ENCODE measurements at places on chromosomes 7 and 10. TPM values are rescaled to one million over a fixed set of nuclear protein-coding genes. Genes with fewer than 3 reads are reported as not detected.

The NPY4R gene
- not detected for total RNA-seq

The BCCIP gene
- 28.4 TPM for total RNA-seq

The ELN gene
- total RNA-seq = 6.2 TPM

GRCh38 chr7:94350734-94351133 is 44.0 kb upstream of the COL1A2 start:
- DNase-seq = no peak

The EPO gene
- not detected for total RNA-seq

DNA sequence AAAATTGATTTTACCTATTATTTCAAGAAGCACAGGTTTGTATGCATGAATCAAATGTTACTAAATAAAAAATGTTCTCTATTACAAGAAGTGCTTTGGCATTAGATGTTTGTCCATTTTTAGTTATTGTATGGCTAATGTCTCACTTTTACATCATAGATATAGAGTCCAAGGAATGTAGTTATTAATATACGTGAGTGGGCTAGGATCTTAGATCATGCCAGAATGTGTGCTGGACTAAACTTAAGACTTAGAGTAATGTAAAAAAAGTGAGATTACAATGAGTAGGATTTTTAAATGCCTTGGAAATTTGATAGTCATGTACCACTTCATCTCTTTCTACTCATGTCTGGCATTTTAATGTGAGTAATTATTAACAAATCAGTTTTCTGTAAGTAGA is 196.6 kb downstream of the ARL4A start:
- no peak for DNase-seq

GRCh38 chr10:73797324-73798025 is 12.1 kb downstream of the ZSWIM8 start:
- no peak for DNase-seq

The BTAF1 gene
- total RNA-seq = 23.7 TPM

DNA sequence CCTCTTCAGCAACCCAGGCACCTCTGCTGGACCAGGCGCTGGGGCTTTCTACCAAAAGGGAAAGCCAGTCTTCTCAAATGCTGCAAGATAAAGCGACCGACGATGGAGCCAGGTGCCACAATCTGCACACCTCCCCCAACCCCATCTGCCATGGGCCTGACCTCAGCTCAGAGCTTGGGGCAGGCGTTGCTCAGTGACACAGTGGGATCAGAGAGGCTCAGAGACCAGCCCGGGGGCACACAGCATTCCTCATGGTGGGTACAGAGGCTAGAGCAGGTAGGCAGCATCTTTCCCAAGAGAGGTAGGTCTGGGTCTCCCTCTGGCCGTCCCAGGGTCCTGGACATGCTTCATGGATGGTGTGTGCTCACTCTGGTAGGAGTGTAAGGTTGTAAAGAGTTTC is 56.3 kb downstream of the ZMIZ1 start:
- no peak for DNase-seq

The EBF3 gene
- total RNA-seq = 1.5 TPM

The SEMA3A gene
- total RNA-seq = 105 TPM

The ITPRID1 gene
- total RNA-seq = not detected

The AKR1C2 gene
- 22.7 TPM for total RNA-seq

- DNase-seq = no peak
These were observed 184.5 kb upstream of the BMPER start for GRCh38 chr7:33720870-33721269.

The ACHE gene
- total RNA-seq = 1.2 TPM

DNA sequence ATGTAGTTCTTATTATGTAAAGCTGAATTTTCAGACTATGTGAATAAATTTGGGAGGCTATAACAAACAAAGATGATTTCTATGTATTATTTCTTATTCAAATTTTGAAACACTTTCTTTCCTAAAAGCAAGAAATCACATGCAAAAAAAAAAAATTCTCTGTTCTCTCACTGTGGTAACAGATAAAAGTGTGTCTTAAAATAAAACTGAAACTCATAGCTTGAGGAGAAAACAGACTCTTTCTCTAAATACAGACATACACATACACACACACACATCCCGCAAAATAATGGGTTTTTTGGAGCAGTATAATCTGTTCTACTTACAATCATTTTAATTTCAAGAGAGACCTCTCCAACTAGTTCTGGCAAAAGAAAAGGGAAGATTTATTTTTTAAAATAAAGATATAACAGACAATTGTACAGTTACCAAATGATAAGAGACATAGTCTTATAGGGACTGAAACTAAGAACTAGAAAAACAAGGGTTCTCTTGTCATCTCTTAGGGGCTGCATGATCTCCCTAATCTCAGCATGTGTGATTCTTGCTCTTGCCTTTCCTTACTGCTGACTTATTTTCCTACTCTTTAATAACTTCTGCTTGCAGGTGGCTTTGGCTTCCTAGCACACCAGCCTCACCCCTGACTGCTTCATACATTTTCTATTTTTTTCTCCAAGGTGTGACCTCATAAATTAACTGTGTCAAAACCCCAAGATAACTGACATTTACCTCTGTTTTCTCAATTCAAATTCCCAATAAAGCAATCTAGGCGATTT is 483.5 kb upstream of the POT1 start:
- no peak for DNase-seq

DNA sequence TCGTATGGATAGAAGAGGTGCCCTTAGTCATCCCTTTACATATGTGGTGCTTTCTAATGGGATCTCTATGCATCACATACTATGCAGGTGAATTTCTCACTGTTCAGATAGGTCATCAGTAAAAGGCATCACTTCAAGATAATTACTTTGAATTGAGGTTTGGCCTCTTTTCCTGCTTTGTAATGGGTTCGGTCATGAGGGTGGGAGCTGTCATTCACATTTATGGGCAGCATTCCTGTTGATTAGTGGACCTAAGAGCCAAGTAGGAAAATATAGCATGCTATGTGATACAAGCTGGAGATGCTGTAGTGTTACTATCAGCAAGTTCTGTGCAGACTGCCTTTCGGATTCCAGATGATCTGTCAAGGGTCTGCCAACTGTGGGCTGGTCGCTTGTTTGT is 156.3 kb downstream of the LCOR start:
- DNase-seq = no peak

- no peak for DNase-seq
These were observed 13.7 kb upstream of the SEMA3C start for GRCh38 chr7:80932536-80932935.

GRCh38 chr10:111063471-111063870 is 13.4 kb upstream of the ADRA2A start:
- no peak for DNase-seq

- no peak for DNase-seq
These were observed 2.2 kb upstream of the ARHGAP12 start for GRCh38 chr10:31930856-31931255.

- no peak for DNase-seq
These were observed 57.4 kb downstream of the HIBADH start for GRCh38 chr7:27605283-27605682.

- no peak for DNase-seq
These were observed 38.8 kb downstream of the PRKAG2 start for GRCh38 chr7:151838072-151838471.

DNA sequence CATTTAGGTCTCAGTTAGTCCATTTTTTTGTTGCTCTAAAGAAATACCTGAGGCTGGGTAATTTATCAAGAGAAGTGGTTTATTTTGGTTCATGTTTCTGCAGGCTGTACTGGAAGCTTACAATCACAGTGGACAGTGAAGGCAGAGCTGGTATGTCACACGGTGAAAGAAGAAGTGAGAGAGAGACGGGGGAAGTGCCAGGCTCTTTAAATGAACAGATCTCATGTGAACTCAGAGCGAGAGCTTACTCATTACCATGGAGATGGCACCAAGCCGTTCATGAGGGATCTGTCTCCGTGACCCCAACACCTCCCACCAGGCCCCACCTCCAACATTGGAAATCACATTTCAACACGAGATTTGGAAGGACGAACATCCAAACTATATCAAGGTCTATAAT is 18.9 kb upstream of the PNLIPRP3 start:
- DNase-seq = no peak

GRCh38 chr7:68457481-68457880 is 1140.8 kb upstream of the AUTS2 start:
- DNase-seq = no peak

The ABCB1 gene
- 1.0 TPM for total RNA-seq

GRCh38 chr10:123995461-123996131 is 97.8 kb downstream of the CHST15 start:
- no peak for DNase-seq

GRCh38 chr7:36144189-36144588 is 8.9 kb upstream of the EEPD1 start:
- DNase-seq = no peak

The RASA4B gene
- total RNA-seq = 2.6 TPM

DNA sequence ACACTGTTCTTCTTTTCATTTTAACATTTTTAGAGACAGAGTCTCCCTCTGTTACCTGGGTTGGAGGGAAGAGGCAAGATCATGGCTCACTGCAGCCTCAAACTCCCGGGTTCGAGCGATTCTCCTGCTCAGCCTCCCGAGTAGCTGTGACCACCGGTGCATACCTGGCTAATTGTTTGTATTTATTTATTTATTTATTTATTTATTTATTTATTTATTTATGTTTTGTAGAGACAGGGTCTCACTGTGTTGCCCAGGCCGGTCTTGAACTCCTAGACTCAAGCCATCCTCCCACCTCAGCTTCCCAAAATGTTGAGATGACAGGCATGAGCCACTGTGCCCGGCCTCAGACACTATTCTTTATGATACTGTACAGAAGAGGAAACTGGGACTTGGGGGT is 1176.6 kb upstream of the AUTS2 start:
- DNase-seq = no peak

The SPDYE8 gene
- total RNA-seq = not detected

The OR6B1 gene
- not detected for total RNA-seq

GRCh38 chr10:3496138-3496537 is 288.9 kb downstream of the KLF6 start:
- DNase-seq = no peak

GRCh38 chr10:3783316-3783681 is 1.7 kb downstream of the KLF6 start:
- DNase-seq = peak; percentile 59

The ENKUR gene
- 0.38 TPM for total RNA-seq

The GCK gene
- 0.38 TPM for total RNA-seq

DNA sequence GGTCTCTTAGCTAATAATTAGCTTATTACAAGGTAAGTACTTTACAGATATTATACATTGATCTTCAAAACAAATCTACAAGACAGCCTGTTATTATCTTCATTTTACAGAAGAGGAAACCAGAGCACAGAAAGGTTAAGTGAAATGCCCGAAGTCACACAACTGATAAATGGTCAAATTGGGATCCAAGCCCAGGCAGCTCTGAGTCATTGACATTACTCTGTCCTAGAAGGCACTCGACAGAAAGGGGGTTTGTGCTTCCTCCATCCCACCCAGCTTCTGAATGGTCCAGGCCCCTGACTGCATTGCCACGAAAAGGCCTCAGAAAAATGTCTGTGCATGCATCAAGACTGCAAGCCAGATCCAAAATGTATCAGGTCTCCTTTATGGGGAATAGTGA is 81.3 kb upstream of the ZNF438 start:
- DNase-seq = no peak

The TMEM196 gene
- total RNA-seq = not detected

- peak; percentile 47 for DNase-seq
These were observed 55.5 kb upstream of the LHFPL3 start for GRCh38 chr7:104272767-104273384.

- no peak for DNase-seq
These were observed 43.1 kb downstream of the CARD11 start for GRCh38 chr7:3000566-3000965.

The ARHGEF35 gene
- 0.13 TPM for total RNA-seq

The IFIT1B gene
- not detected for total RNA-seq

DNA sequence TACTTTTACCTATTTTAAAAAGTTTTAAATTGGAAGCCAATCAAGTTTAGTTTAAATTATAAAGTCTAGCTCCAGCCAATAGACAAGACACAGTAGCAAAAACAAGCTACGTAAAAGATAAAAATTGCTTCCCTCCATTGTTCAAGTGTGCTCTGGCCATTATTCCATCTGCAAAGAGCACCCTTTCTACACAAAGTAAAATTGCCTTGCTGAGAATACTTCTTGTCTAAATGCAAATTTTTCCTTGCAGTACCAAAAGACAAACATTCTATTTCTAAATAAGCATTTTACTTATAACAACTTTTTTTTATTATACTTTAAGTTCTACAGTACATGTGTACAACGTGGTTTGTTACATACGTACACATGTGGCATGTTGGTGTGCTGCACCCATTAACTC is 75.9 kb upstream of the ZNF746 start:
- no peak for DNase-seq

DNA sequence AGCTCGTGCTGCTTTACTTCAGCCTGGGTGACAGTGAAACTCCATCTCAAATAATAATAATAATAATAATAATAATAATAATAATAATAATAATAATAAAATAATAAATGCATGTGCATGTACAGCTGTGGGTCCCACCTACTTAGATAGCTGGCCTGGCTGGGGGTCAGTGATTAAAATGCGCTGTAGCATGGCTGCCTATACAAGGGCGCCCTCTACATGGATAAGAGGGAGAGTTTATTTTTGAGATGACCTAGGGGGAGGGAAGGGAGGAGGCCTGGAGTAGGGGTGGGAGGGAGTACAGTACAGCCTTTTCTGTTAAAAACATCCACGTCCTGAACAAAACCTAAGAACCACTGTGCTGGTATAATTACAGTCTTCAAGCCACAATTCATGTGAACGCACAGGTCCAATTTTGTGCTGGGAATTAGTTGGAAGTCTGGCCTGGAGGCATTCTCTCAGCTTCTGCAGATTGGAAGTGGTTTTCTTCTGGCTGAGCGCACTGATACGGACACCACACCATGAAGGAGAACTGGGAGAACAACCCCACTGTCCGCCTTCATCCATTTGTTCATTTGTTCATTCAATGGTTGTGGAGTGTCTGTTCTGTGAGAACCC is 146.5 kb downstream of the TMEM178B start:
- DNase-seq = no peak

DNA sequence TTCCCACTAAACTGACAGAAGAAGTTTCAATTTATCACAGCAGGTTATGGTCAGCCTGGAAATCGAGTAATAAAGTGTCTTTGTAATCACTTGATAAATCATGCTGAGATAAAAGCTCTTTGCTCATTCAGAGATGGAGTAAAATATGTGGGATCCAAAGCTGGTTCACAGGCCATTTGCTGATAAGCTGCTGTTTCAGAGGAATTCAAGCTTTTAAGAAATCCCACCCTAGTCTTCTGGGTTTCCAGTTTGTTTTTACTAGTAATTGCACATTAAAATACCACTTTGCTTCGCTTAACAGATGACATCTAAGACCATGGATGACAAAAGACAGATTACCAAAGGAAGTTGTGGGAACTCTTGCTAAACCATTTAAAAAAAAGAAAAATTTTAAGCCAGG is 37.4 kb upstream of the CDK6 start:
- no peak for DNase-seq

The RNLS gene
- total RNA-seq = 0.39 TPM

The COG5 gene
- total RNA-seq = 18.6 TPM

DNA sequence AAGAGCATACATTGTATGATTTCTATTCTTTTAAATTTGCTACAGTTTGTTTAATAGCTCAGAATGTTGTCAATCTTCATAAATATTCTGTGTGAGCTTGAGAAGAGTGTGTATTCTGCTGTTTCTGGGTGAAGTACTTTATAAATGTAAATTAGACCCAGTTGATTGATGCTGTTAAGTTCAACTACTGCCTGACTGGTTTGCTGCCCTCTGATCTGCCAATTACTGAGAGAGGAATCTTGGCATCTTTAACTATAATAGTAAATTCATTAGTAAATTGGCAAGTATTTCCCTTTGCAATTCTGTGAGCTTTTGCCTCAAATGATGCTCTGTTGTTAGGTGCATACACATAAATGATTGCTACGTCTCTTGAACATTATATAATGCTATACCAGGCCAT is 255.1 kb upstream of the PLXDC2 start:
- no peak for DNase-seq

The C10orf67 gene
- not detected for total RNA-seq
